ENCODE measurements at places on chromosomes 1 and 21.

DNA sequence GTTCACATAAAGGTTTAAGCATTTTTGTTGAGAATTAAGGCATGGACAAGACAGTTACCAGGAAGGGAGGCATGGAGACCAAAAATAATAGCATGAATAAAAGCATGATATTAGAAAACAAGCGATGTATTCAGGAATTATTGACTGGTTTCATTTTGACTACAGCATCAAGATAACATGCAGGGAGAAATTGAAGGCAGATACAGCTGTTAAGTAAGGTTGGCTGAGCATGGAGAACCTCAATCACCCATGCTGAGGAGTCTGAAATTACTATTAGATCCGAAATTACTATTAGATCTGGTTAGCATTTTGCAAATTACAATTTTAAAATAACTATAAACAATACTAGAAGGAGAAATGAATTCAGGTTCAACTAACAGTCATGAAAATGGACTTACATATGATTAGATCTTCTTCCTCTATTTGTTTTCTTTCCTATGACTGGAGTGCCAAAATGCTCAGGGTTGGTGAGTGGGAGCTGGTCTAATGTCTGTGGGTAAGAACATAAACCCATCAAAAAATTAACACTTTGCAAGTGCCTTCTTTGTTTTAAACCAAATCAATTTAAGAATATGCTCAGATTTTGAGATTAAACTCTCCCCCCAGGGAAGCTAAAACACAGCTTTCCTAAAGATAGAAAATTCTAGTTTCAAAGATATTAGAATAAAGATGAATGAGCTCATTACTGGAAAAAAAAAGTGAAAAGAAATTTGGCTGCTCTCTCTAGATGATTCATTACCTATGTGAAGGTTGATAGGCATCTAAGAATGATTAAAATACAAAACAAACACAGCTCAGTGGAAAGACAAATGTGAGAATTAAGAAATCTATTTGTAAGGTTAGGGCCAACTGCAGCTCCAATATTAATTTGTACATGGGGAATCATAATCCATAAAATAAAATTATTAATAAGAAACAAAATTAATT is 81.7 kb downstream of the ARID4B start:
- no peak for DNase-seq

DNA sequence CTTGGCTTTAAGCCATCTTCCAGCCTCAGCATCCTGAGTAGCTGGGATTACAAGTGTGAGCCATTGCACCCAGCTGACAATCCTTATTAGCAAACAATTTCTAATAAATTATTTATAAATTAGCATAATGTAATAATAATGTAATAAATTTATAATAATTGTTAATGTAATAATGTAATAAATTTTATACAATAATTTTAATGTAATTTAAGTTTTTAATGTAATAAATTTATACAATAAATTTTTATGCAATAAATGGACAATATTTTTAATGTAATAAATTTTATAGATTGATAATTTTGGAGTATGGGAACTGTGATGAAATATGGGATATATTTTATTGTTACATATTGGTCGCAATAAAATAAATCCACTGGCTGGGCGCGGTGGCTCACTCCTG is 1457.5 kb downstream of the KCNT2 start:
- DNase-seq, result no peak

- no peak for DNase-seq
Measured at GRCh38 chr1:231628207-231628876, 1.8 kb downstream of the DISC1 start.

- no peak for DNase-seq
Measured at GRCh38 chr1:76782809-76783208, 84.5 kb upstream of the ST6GALNAC5 start.

DNA sequence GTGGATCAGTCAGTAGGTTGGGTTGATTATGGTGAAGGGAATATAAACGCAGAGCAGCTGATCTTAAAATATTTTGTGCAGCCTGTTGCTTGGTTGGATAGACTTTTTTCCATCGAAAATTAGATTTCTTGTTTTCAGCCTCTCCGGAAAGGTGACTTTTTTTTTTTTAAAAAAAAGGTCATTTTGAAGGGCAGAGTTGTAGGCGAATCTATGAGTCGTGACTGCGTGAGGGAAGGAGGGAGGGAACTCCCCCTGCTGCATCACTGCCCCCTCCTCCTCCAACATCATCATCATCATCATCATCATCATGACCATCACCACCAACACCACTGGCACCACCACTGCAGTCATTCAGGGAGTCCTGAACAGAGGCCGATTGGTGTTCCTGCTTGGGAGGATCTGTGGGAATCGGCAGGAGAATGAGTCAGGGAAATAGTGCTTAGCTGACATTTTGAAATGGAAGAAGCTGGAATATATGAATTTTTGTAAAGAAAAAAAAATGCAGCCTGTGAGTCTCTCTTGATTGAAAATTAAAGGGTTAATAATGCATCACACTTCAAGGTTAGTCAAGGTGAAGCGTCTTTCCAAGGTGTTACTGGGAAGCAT is 1.2 kb downstream of the ATP1B1 start:
- no peak for DNase-seq

DNA sequence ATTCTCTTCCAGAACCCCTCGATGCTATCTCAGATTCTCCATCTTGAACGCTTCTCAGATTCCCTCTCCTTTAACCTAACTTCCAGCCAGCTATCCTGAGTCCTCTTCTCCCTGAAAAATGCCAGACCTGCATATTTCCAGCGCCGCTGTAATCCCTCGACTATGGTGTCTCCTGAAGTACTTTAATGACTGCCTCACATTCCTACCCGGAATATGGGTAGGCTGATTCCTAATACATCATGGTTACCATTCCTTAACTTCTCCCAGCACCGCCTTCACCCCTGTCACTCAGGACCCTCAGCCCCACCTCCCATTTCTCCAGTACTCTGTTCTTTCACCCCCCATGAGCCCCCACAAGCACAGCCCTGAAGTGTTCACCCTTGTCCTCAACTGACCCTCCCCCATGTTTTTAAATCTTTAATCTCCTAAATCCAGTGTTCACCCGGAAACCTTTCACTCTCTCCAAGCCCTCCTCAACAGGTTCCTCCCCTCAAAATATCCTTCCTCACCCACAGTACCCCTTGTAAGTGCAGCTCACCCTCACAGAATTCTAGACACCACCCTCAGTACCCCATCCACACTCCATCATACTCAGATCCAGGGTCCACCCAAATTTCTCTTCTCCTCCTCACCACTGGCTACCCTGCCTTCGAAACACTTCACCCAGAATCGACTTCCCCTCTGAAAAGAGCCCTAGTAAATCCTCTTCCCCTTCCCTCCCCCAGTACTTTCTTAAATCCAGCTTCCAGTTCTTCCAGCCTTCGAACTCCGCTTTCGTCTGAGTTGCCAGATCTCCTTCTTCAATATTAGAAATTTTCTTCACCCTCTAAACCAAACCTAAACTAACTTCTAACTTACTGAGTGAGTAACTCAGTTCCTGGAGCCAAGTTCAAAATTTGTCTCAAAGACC is 922 bp downstream of the CPT2 start:
- no peak for DNase-seq

GRCh38 chr1:19365721-19366120 is 53.6 kb downstream of the SLC66A1 start:
- no peak for DNase-seq

DNA sequence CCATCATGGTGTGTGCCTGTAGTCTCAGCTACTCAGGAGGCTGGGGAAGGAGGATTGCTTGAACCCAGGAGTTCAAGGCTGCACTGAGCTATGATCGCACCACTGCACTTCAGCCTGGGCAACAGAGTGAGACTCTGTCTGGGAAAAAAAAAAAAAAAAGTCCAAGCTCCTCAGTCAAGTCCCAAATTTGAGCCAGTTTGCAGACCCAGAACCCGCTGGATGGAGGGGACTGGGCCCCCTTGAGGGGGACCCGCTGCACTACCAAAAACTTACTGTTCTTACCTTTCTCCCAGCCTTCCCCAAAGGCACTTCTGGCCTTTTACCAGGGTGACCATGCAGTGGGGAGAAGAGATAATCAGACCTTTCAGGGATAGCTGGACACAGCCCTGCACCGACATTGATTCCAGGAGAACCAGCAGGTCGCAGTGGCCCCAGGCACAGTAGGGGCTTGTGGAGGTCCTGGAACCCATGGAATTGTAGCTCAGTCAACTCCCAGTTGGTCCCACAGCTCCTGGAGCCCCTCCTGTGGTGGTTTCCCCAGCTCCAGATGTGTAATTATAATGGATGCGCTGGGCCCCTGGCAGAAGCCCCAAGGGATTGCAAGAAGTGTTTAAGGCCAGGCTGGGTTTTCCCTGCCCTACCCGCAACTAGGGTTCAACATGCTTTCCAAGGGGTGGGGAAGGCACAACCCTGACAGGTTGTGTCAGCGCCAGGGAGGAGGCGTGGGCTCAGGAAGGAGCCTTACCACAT is 4.1 kb upstream of the WNT9A start:
- DNase-seq, result no peak

DNA sequence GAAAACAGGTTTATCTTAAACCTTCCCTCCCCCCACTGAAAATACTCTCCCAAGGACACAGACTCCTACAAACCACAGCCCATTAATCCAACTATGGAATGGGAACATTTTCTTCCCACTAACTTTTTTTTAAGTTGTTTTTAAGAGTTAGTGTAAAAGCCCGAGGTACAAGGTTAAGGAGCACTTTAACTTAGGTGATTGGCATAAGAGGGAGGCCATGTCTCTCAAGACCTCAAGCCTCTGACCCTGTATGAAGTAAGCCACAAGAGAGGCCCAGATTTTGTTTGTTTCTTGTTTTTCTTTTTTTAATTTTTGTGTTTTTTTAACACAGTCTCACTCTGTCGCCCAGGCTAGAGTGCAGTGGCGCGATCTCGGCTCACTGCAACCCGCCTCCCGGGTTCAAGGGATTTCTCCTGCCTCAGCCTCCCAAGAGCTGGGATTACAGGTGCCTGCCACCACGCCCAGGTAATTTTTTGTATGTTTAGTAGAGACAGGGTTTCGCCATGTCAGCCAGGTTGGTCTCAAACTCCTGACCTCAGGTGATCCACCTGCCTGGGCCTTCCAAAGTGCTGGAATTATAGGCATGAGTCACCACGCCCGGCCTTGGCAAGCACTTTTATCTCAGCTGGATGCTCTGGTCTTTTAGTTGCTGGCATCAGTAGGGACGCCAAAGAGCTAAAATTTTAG is 14.4 kb downstream of the ARMH1 start:
- no peak for DNase-seq

DNA sequence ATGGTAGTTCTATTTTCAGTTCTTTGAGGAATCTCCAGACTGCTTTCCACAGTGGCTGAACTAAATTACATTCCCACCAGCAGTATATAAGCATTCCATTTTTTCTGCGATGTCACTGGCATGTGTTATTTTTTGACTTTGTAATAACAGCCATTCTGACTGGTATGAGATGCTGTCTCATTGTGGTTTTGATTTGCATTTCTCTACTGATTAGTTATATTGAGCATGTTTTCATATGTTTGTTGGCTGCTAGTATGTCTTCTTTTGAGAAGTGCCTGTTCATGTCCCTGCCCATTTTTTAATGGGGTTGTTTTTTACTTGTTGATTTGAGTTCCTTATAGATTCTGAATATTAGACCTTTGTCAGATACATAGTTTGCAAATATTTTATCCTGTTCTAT is 87.9 kb downstream of the RPS6KC1 start:
- DNase-seq, result no peak

- no peak for DNase-seq
Measured at GRCh38 chr1:28328228-28328648, 602 bp upstream of the MED18 start.

DNA sequence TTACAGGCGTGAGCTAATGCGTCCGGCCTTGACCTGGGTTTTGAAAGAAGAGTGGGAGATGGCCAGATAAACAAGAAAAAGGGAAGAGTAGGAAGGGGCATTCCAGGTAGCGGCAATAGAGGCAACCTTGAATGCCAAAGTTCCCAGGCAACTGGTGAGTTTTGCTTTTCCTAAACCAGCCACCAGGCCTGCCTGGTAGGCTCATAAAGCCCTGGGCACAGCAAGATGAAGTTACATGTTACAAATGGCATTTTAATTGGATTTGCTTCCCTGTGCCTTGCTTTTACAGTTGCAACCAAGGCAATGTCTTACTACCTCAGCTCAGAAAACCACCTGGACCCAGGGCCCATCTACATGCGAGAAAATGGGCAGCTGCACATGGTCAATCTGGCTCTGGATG is 5.5 kb downstream of the LRRC42 start:
- no peak for DNase-seq

DNA sequence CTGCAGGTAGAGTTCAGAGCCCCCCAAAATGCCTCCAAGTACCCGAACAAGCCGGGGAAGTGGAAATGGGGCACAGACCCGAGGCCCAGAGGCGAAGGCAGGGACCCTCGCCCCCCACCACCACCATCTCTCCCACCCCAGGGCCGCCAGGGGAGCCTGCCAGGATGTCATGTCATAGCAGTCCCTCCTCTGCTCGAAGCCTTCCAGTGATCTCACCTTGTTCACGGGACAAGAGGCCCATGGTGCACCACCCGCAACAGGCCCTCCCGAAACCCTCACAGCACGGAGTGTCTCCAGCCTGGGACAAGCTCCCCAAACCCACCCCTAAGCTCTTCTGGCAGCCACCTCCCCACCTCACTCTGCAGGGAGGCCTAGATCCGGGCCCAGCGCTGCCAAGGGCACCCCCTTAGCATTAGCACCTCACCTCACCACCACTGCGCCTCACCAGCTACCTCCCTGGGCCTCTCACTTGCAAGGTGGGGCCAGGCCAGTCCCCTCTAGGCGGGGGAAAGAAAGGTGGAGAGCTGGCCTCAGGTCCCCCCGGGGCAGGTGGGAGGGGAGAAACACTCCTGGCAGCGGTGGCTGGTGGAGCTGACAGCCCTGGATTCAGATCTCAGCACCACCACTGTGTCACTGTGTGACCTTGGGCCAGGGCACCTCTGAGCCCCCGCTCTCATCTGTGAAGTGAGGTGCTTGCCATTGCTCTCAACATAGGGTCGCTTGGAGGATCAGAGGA is 13.3 kb downstream of the CHD5 start:
- DNase-seq, result no peak

GRCh38 chr1:87449348-87449963 is 120.8 kb downstream of the LMO4 start:
- peak; percentile 2 for DNase-seq

- DNase-seq, result no peak
Measured at GRCh38 chr1:106681939-106682522, 374.4 kb upstream of the PRMT6 start.

GRCh38 chr1:153192697-153193096 is 10.5 kb upstream of the LELP1 start:
- no peak for DNase-seq

DNA sequence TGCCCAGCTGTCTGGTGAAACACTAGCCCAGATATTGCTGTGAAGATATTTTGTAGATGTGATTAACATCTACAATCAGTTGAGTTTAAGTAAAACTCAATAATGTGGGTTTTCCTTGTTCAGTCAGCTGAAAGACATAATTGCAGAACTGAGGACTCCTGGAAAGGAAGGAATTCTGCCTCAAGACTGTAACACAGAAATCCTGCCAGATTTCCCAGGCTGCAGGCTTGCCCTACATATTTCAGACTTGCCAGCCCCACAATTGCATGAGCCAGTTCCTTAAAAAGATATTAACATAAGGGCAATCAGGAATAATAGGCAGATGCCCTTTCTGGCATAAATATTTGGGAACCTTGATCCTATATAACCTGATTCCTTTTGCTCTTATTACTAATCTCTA is 14.2 kb upstream of the NIBAN1 start:
- no peak for DNase-seq

Measured in keratinocyte (primary cell).